NCI-H1930 (cell line): ENCODE measurements at places on chromosomes 11 and 22.

DNA sequence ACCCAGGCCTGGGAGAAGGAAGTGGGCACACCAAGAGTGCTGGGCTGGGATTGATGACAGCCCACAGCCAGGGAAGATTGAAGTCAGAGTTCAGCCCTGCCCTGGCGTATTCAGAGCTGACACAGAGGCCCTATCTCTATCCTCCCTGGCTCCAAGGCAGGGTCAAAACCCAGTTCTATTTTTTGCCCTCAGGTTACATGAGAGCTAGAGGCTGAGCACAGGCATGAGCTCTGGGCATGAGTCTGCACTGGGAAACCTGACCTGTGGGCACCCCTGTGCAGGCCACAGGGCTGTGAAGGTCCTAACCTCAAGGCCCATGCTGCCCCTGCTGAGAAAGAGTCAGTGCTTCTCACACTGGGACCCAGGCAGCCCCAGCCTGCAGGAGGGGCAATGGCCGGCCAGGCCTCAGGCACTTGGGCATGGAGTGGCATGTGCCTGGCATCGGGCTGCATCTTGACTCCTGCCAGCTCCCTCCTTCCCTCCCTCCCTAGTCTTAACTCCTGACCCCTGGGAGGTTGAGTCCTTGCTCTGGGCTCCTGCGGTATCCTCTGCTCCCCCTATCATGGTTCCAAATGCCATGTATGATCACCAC lies 5.4 kb downstream of the SLC35E4 start:
- no peak for DNase-seq

GRCh38 chr11:13962562-13963168 lies at the start of gene SPON1:
TSS of gene SPON1 (plus strand) at chr11:13962723. CDS start at chr11:13962905, 182 bp downstream.
- DNase-seq: peak; percentile 33

- DNase-seq: no peak
These were observed 39.5 kb downstream of the CDKN1C start for GRCh38 chr11:2846056-2846455.

DNA sequence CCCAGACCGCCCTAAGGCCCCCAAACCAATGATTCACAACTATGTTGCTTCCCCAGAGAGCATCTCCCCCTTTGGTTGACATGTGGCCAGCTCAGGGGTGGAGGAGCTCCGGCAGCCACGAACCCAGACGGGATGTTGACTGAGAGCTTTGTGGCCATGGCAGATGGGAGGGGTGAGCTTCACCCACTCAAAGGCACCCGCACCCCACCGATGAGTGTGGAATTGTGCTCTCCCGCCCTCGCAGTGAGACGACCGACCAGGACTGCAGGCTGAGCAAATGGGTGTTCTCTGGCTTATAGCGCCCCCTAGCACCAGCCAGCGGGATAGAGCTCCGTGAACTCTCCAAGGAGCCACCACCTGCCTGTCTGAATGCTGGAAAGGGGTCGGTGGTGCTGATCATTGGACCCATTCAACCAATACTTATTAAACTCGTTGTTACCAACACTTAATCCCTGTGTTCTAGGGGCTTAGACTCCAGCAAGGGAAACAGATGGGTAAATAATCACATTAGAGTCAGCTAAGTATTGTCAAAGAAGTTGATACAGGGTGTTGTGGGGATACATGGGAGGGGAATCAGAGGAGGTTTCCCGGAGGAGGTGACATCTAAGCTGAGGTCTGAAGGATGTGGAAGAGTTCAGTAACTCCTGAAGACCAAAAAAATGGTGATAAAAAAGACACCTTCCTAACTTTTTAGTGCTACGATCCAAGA lies 4.5 kb upstream of the TIMP3 start:
- DNase-seq: peak; percentile 19

DNA sequence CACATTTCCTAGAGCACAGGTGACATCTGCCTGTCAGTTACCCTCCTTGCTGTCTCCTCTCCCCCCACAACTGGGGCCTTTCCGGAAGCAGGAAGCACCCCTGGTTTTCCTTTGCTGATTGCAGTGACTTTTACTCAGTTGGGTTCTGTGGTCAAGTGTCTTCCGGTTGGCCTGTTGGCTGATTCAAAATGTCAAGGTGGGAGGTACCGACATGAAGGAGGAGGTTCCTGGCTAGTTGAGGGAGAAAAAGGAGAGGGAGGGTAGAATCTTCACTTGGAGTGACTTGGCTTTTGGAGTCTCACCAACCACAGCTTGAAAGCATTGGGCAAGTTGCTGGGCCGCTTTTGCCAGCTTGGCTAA lies 9.3 kb upstream of the ADAMTS15 start:
- DNase-seq: no peak

GRCh38 chr22:36936362-36937116 lies 23.1 kb downstream of the CSF2RB start:
- DNase-seq: no peak

GRCh38 chr11:134736251-134736947 lies 324.4 kb upstream of the B3GAT1 start:
- no peak for DNase-seq

GRCh38 chr11:117878314-117878938 lies 2.0 kb upstream of the FXYD6 start:
- no peak for DNase-seq

GRCh38 chr11:66543263-66544107 lies 2.4 kb downstream of the ZDHHC24 start:
- DNase-seq: no peak

- no peak for DNase-seq
These were observed 62.3 kb downstream of the BTG4 start for GRCh38 chr11:111449696-111450479.

GRCh38 chr22:42331014-42331413 lies 60.6 kb upstream of the TCF20 start:
- DNase-seq: no peak

DNA sequence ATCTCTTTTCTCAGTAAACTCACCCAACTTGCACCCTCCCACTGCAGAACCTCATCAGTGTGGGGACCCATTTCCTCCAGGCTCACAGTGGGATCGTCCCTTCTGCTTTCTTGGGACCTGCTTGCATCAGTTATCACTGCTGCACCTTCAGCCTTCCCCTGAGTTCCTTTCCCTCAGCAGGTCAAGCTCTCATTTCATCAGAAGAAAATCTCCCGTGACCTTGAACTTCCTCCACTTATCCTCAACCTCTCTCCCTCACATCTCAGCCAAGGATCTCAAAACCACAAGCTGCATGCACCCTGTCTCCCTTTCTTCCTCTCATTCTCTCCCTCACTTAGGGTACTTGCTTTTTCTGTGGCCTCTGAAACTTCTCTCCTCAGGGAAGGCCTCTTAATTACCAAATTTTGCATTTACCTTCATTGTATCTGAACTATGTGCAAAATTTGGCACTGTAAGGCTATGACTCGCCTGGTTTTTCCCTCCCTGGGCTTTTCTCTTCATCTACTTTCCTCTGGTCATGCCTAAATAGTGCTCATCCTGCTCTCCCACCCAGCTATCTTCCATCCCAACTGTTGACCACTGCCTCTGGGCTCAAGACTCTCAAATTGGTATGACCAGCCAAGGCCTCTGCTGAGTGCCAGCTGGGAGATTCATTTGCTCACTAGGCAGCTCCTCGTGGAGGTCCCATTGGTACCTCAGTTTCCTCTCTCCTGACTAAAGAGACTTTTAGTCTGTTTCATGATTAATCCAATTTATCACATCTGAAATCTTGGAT lies 2.7 kb upstream of the RCE1 start:
- DNase-seq: no peak

- DNase-seq: no peak
These were observed 26.5 kb downstream of the MED15 start for GRCh38 chr22:20533879-20534265.
